ENCODE measurements at places on chromosomes 11 and 22.

DNA sequence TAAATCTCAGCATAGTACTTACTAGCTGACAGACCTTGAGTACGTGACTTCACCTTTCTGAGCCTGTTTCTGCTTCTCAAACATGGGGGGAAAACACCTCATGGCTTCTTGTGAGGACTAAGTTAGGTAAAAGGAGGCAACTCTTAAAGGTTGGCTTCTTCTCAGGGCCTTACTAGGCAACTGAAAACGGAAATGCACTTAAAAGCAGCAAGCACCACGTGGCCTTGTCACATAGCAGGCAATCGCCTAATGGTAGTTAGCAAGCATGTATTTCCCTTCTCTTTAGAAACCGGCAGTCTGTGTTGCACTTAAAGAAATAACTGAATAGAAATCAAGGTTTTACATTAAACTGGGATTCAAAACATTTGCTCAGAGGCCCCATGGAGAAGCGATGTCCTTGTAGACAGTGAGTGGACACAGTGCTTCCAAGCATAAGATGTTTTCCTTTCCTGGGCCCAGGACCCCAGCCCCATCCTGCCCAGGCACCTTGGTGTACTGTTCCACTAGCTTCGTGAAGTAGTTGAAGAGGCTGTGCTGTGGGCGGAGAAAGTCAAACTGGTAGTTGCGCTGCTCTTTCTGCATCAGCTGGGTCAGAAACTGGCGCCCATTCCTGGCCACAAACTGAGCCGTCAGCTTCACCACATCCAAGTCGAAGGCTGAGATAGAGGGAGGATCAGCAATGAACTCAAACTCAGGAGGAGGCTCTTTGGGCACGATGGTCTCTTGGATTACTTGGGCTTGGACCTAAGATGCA is 12.1 kb downstream of the SF3A1 start:
- peak; percentile 66 for DNase-seq

- DNase-seq = no peak
Observed at GRCh38 chr11:69948256-69949141, 129.3 kb upstream of the FGF3 start.

DNA sequence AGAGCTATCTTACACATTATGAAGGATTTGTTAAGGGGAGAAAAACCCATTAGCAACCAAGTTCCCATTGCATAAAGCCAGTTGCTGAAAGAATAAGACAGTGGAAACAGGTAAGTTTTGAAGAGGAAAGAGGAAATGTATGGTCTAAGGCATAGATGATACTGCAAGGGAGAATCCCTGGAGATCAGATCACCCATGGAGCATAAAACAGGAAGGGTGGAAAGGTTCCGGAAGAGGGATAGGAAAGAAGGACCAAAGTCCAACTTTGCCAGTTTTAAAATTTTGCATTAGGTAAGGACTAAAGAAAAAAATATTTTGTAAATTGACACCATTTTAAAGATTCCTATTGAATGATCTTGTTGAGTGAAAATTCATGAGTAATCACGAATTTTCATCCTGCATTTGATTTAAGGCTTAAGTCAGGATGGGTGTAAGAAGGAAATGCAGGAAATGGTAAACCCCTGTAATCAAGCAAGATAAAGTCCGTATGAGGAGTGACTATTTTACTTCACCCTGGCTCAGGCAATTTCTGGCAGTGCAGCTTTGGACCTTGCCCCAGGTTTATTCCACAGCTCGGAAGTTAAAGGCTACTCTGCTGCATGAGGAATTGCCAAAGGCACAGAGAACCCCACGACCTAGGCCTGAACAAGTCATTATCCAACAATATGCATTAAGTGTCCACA is 70.9 kb downstream of the CCDC34 start:
- no peak for DNase-seq

DNA sequence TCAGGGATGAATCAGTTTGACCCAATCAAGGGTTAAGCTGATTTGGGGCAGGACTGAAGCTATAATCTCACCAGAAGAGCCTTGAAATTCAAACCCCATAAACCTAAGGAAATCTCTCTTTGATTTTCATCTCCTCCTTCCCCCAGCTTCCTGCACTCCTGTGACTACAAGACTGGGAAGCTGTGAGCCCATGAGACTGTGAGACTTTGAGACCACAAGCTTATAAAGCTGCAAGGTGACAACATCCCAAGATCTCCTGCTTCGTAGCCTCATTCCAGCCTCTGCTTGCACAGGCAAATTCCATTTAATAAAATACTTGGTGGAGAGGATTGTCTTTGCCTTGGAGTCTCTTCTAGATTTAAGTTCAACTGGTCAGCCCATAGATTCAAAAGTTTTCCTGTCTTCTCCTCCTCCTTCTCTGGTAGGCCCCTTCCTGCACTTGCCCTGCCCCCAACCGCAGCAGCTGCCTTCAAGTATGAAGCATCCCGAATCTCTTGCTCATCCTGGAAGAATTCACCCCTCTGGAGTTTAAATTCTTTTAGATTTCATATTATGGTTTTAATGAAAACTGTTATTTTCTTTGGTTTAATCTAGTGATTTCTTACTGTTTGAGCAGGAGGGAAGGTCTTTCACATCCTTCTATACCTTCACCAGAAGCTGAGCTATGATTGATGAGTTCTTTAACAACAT is 42.1 kb downstream of the PAMR1 start:
- DNase-seq = no peak

- DNase-seq = no peak
Observed at GRCh38 chr11:44916801-44917385, 33.8 kb downstream of the TP53I11 start.

DNA sequence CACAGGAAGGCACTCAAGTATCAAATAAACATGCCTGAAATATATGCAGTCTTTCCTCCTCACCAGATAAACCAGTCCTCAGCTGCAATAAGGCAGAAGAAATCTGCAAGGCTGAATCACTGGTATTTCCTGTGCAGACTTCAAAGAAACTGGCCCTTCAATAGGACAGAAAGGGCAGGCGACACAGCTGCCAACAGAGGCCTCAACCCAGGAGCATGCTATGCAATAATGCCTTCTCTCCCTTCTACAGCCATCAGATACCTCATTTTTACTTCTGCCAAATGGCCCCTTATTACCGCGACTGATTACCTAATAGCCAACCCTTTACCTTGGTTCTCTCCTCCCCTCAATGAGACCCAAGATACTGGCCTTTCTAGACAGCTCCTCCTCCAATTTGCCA is 8.0 kb downstream of the NUMA1 start:
- no peak for DNase-seq

GRCh38 chr11:109304159-109304558 is 117.8 kb upstream of the C11orf87 start:
- no peak for DNase-seq

Data from activated T-cell treated with anti-CD3 and anti-CD28 coated beads, Interleukin-2, amount 50 U/mL, for 48 hours (primary cell).